Stimulated activated CD4-positive, alpha-beta T cell treated with anti-CD3 and anti-CD28 coated beads, Interleukin-1b, Interleukin-23, amount 100 ng/mL, for 1 hour (primary cell): ENCODE measurements at places on chromosomes 6 and 20.

DNA sequence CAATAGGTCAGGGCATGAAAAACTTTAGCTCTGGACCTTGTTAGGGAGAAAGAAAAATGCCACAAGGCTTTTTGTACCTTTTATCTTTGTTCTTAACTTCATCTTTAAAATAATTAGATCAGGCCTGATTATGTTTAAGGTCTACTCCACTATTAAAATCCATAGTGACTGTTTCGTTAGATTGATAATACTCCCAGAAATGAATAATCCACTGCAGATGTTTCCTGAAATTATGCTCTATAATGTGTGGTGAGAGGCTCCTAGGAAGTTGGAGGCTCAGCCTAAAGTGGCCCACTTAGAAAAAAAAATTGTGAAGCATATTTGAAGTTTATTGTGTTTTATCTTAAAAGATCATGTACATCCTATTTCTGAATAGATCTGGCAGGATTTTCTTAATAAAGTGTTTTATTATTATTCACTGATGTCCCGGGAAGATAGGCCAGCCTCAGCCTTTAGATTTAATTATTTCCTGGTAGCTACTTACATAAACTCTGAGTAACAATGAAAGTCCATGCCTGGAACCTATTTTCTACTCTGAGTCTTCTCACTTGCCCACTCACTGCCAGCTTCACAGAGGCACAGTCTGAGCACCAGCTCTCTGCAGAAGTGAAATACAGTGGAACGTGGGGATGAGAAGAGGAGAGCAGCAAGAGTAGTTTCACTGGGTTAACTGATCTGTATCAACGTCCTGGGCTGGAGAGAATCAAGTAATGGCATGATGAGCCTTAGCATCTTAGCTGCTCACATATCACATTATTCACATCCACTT lies 126.8 kb upstream of the TMEM170B start:
- no peak for DNase-seq

DNA sequence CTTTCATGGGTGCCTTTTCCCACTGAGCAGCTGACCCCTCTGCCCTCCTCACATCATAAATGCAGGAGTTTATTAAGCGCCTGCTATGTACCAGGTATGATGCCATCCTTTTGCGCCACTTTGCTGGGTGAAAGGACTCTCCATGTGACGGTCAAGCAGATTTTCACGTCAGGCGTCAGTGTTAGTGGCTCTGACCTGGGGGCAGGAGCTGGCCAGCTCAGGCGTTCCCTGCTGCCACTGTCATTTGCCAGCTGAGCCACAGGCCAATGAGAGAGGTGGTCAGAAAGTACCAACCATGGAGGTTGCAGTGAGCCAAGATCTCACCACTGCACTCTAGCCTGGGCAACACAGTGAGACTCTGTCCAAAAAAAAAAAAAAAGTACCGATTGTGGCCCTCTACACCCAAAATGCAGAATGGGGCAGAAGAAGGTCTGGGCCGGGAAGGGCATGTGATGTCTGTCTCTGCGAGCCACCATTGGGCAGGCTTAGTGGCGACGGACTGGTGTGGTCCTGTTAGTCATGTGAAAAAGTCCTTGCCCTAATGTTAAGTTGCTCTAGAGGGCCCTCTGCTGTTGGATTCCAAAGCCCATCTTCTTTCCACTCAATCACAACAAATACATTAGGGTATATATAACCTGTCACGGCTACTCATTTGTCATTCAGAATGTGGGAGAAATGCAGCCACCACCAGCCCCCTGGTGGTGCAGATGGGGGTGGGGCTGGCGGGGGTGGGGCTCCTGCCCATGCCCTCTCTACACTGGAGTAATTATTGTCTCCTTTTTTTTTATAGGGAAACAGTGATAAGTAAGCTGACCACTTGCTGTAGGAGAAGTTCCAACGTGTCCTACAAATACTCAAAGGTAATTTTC lies 18.4 kb upstream of the SLC22A1 start:
- DNase-seq: no peak

DNA sequence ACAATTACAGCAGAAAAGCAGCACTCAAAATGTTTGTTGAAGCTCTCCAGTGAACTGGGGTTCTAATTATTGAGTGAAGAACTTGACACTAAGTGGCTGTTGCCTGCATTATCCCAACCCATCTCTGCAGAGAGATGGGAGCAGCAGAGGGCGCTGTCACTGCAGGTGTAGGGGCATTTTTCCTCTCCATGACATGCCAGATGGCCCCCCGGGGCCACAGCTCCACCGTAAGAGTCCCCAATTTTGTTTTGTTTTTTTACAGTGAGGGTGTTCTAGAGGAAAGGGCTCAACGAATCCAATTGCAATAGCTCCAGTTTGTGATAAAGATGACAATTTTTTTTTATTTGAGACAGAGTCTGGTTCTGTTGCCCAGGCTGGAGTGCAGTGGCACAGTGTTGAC lies 1.9 kb upstream of the FUCA2 start:
- no peak for DNase-seq

GRCh38 chr20:19712721-19713260 lies 45.3 kb upstream of the RIN2 start:
- DNase-seq: no peak

DNA sequence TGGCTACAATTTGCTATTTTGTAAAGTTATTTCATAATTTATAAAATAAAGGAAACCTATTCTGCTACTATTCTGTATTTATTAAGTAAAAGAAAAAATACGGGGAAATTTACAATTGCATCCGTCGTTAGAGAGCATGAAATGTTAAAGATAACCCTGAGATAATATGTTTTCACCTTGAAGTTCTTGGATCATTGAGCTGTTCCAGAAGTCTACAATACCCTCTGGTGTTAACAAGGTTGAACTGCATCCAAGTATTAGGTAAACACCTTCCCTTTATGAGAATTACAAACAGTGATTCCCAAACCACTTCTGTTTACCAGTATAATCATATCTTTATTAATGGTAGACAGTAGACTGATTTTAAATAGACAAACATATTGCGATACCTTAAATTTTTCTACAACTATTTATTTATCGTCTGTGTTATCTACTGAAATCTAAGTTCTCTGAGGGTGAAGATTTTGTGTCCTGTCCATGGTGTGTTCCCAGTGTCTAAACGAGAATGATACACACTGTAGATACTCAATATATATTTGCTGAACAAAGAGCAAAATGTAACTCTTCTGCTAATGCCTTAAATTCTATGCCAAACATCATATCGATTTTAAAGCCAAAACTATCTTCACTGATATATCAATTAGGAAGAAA lies 28.2 kb downstream of the TBC1D32 start:
- no peak for DNase-seq

DNA sequence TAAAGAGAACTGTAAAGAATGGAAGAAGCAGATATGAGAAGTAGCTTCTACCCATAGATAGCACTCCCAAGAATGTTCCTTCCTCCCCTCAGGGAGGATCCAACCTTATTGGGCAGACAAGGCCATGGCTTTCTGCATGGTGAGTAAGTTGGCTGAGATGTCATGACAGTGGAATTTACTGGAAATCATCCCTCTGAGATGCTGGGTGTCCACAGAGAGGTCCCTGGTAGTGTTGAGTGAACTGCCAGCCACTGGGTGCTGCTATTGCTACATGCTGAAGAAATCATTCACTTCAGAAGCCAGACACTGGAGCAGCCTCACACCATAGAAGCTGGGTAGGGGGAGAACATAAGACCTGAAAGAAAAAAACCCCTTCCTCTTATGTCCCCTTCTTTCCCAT lies 46.4 kb upstream of the FERMT1 start:
- no peak for DNase-seq

DNA sequence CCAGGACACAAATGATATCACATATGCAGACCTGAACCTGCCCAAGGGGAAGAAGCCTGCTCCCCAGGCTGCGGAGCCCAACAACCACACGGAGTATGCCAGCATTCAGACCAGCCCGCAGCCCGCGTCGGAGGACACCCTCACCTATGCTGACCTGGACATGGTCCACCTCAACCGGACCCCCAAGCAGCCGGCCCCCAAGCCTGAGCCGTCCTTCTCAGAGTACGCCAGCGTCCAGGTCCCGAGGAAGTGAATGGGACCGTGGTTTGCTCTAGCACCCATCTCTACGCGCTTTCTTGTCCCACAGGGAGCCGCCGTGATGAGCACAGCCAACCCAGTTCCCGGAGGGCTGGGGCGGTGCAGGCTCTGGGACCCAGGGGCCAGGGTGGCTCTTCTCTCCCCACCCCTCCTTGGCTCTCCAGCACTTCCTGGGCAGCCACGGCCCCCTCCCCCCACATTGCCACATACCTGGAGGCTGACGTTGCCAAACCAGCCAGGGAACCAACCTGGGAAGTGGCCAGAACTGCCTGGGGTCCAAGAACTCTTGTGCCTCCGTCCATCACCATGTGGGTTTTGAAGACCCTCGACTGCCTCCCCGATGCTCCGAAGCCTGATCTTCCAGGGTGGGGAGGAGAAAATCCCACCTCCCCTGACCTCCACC lies 42.2 kb downstream of the SIRPA start:
- no peak for DNase-seq

GRCh38 chr6:1670711-1671462 lies 61.2 kb downstream of the FOXC1 start:
- DNase-seq: no peak

DNA sequence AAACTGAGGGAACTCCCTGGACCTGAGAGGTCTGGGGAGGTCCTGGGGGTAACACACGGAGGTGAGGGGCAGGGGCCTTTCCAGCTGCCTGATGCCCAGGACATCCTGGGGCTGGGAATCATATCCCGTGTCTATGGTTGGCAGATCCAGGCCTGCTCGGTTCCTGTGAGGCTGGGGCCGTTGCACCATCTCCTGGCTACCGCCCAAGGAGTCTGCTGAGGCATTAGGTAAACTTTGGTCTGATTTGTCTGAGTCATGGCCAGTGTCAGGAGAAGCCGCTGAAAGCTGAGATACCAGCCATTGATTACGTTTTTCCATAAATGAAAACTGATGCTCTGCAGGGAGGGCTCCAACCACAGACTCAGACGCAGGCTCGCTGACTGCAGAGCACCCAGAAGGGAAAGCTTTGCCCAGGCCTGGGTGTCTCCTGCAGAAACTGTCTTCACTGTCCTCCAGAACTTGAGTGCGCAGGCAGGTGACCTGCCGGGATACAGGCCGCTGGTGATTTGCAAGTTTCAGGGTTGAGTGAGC lies 14.2 kb downstream of the TRAF3IP2 start:
- DNase-seq: no peak

- DNase-seq: no peak
These were observed 4.3 kb upstream of the ADGB start for GRCh38 chr6:146594495-146594894.

DNA sequence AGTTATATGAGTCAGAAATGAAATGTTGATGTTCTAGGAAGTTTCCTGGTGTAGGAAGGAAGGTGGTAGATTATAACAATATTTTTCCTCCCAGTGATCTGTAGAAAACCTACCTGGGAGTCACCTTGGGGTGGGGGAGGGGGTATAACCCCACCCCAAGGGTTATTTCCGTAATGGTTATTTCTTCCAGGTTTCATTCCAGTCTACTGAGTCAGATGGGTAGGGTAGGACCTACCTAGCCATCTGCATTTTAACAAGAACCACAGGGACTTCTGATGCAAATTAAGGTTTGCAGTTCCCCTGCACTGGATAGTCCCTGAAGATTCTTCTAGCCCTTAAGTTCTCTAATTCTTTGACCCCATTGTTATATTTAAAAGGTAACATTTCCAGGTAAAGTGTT lies 88.9 kb downstream of the ARMC2 start:
- DNase-seq: no peak

DNA sequence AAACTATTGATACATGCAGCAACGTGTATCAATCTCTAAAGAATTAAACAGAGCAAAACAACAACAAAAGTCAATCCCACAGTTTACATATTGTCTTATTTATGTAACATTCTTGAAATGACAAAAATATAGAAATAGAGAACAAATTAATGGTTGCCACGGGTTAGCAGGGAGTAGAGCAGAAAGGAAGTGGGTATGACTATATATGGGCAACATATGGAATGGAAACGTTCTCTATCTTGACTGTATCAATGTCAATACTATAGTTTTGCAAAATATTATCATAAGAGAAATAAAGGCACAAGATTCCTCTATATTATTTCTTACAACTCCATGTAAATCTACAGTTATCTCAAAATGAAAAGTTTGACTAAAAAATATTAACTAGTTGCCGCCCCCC lies 12.8 kb downstream of the AK9 start:
- DNase-seq: no peak

GRCh38 chr20:6993011-6993410 lies 225.5 kb downstream of the BMP2 start:
- no peak for DNase-seq

DNA sequence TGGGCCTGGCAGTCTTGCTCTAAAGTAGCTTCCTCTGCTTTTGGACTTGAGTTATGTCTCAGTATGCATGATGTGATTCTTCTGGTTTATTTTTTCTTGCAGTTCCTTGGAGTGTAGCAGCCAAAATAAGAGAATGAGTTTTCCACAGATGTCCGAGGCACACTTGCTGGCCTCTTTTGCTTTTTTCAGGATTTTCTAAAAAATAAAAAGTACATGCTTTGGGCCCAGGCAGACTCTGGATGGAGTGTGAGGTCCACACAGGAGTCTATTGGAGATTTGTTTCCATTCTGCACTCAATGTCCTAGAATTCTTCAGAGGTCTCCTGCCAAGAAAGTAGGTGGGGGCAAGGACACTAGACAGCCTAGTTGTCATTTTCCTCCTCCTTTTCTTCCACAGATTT lies 477.6 kb downstream of the EPM2A start:
- DNase-seq: no peak

DNA sequence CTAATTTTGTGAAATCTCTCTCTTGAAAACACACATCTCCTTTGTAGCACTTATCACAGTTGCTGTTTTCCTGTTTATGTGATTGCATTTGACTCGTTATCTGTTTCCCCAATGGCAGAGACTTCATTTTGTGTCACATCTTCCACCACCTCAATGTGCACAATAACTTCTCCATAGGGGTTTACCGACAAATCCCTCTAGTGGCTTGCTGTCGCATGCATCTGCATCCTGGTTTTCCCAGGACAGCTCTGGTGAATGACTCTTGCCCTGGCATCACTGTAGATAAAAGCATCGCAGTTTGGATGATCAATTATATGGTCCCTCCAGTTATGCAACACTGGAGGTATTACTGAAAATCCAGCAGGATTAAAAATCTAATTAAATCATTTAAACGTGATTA lies 206.5 kb upstream of the BTBD3 start:
- DNase-seq: no peak

GRCh38 chr20:63641146-63641791 lies 12.0 kb downstream of the STMN3 start:
- no peak for DNase-seq

- no peak for DNase-seq
These were observed 77.7 kb downstream of the MBOAT1 start for GRCh38 chr6:20134613-20135012.

- DNase-seq: no peak
These were observed 21.5 kb upstream of the HS3ST5 start for GRCh38 chr6:114364301-114364700.

DNA sequence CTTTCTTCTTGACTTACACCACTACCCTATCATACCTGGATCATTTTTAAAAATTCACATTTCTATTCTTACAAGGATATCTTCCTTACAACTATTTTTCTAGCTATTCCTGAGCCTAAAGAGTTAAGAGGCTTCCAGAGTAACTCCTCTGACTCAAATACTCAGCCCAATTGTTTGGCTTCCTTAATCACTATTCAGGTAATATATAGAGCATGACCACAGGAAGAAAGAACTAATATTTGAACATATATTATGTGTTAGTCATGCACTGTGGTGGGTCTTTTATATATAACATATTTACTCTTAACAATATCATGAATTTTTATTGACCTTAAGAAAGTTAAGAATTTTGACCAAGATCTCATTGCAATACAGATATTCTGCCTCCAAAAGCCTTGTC lies 42.0 kb upstream of the ID4 start:
- no peak for DNase-seq
